ENCODE measurements at places on chromosomes 4 and X. TPM values are rescaled to one million over a fixed set of nuclear protein-coding genes. Genes with fewer than 3 reads are reported as not detected.

DRP2 gene
- 0.09 TPM for total RNA-seq

LPAR4 gene
- total RNA-seq: not detected

MAGEE1 gene
- total RNA-seq: 2.5 TPM

PSMD10 gene
- total RNA-seq: 50.7 TPM
